NCI-H1105 (cell line): ENCODE measurements at places on chromosomes 7 and 10.
A peak's percentile ranks its signal among the peaks of the same experiment; 100 is the strongest.

DNA sequence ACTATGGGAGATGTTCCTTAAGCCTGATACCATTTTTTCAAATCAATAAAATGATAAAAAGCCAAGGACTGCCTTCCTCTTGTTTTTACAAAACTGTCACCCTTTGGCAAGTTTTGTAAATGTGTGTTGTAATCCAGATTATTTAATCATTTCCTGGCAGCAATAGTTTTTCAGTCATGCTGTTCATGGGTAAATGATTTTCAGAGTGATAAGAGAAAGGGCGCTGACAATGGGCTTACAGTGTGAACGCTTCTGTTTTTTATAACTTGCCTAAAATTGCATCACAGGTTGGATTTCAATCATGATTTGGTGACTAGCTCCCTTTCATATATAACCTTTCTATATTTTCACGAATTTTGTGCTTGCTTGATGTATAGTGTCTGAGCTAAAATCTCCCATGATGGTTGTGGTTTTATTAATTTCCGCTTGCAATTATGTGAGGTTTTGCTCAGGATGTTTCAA lies 19.0 kb upstream of the DMBT1 start:
- no peak for DNase-seq

GRCh38 chr10:21315645-21316220 lies 209.7 kb downstream of the SKIDA1 start:
- DNase-seq: no peak

- DNase-seq: no peak
Observed at GRCh38 chr7:2330493-2330892, 16.3 kb upstream of the SNX8 start.

DNA sequence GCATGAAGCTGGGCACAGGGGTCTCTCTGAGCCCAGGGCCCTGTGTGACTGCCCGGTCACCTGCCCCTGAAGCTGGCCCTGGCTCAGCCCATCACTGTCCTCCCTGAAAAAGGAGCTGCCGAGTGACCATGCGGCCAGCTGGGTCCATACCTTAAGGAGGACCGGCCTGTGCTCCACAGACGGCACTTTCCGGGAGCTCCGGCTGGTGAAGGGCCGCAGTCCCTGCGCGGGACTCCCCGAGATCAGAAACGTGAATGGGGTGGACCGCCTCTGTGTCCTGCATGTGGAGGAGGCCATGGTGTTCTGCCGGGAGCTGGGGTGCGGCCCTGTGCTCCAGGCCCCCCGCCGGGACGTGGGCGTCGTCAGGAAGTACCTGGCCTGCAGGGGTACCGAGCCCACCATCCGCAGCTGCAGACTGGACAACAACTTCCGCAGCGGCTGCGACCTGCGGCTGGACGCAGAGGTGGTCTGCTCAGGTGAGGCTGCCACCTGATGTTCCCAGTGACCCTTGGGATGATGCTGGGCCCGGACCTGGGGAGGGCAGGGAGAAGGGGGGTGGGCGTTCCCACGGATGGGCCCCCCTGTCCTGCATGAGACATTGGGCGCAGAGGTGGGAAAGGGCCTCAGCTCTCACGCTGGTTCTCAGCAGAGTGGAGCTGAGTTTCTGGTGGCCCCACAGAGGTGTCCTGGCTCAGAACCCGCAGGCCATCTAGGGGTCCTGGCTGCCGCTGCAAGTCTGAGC lies 3.5 kb downstream of the SCART1 start:
- no peak for DNase-seq

DNA sequence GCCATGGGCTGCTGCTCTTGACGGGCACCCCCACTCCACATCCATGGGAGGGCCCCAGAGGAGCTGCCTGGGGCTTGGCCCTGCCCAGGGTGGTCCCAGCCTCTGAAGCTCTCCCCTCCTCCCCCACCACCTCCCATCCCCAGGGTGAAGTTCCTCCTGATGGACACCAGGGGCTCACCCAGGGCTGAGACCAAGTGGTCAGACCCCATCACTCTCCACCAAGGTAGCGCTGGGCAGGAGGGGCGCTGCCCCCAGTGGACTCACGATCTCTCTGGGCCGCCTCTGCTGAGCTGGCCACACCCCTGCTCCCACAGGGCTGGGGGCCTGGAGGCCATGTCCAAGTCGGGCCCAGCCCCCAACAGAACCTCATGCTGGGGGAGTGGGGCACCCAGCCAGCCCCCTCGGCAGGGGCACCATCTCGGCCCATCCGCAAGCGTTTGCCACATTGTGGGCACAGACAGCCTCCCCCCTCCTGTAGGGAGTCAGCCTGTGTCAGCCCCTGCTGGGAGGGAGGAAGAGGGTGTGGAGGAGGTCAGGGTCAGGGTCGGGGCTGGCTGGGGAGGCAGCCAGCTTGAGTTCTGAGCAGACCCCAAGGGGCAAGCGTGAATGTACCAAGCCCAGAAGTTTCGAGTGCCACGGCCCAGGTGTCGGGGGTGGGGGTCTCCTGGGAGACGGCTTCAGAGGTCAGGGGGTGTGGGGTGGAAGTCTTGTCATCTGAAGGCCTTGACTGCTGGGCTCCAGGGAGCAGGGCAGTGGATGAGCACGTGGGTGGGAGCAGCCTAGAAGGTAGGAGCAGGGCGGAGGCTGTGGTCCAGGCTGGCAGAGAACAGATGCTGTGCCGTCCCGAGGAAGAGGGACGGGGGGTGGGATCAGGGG lies 2.8 kb downstream of the UPK3B start:
- no peak for DNase-seq

GRCh38 chr10:28952523-28952922 lies 275.2 kb downstream of the BAMBI start:
- no peak for DNase-seq

- DNase-seq: peak; percentile 5
Observed at GRCh38 chr7:18610331-18610948, 114.9 kb downstream of the HDAC9 start.

- DNase-seq: no peak
Observed at GRCh38 chr7:11317766-11318165, 344.1 kb downstream of the PHF14 start.

- no peak for DNase-seq
Observed at GRCh38 chr7:128672927-128673517, 930 bp downstream of the GARIN1A start.

GRCh38 chr7:37352974-37353948 lies 95.4 kb downstream of the ELMO1 start:
- DNase-seq: no peak

DNA sequence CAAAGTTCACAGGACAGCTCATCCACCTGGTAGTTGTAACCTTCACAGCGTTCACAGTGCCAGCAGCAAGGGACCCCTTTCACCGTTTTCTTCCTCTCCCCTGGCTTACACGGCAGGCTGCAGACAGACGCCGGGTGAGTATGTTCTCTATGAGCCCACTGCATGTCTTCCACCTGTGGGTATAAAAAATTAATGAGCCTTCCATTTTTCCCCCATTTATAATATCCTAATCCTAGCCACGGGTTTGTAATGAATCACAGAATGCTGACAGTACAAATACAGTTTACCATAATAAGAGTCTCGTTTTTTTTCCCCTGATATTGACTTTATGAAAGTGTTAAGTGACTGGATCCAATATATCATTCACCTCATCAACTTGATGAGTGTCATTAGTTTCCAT lies 719.0 kb downstream of the GRM8 start:
- peak; percentile 29 for DNase-seq
